ENCODE measurements at places on chromosomes 16 and 17.
A peak's percentile ranks its signal among the peaks of the same experiment; 100 is the strongest.

DNA sequence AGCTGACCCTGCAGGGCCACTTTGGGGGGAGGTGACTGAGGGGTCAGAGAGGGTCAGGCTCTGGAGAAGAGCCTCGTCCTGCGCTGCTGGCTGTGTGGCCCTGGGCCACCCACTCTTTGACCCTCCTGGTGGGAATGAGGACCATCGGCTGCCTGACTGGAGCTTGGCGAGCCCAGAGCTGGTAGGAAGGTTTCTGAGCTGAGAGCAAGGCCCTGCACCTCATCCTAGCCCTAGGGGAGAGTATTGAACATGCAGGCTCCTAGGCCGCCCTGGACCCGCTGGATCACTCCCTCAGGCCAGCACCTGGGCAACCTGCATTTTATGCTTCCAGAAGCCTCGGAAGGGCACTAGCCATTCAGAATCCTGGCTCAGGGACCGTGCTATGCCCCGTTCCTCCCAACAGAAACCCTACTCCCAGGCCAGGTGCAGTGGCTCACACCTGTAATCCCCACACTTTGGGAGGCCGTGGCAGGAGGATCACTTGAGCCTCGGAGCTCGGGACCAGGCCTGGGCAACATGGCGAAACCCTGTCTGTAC lies 14.5 kb downstream of the MAP2K3 start:
- no peaks in the 10 kb centered on the region for H3K27me3 ChIP-seq
- H3K27ac ChIP-seq: no peak overlapping the region
- H3K4me3 ChIP-seq: no peak overlapping the region

GRCh38 chr16:35743101-35743692 lies 2283.8 kb downstream of the TP53TG3F start:
- no peak overlapping the region for H3K27ac ChIP-seq
- no peak overlapping the region for H3K4me3 ChIP-seq
- no peaks in the 10 kb centered on the region for H3K27me3 ChIP-seq

- H3K36me3 ChIP-seq: no peaks in the 10 kb centered on the region
- H3K4me1 ChIP-seq: no peaks in the 10 kb centered on the region
- no peaks in the 10 kb centered on the region for H3K27me3 ChIP-seq
- no peak overlapping the region for H3K4me3 ChIP-seq
- DNase-seq: no peak
Observed at GRCh38 chr17:1030684-1031532, 34.0 kb downstream of the TIMM22 start.

DNA sequence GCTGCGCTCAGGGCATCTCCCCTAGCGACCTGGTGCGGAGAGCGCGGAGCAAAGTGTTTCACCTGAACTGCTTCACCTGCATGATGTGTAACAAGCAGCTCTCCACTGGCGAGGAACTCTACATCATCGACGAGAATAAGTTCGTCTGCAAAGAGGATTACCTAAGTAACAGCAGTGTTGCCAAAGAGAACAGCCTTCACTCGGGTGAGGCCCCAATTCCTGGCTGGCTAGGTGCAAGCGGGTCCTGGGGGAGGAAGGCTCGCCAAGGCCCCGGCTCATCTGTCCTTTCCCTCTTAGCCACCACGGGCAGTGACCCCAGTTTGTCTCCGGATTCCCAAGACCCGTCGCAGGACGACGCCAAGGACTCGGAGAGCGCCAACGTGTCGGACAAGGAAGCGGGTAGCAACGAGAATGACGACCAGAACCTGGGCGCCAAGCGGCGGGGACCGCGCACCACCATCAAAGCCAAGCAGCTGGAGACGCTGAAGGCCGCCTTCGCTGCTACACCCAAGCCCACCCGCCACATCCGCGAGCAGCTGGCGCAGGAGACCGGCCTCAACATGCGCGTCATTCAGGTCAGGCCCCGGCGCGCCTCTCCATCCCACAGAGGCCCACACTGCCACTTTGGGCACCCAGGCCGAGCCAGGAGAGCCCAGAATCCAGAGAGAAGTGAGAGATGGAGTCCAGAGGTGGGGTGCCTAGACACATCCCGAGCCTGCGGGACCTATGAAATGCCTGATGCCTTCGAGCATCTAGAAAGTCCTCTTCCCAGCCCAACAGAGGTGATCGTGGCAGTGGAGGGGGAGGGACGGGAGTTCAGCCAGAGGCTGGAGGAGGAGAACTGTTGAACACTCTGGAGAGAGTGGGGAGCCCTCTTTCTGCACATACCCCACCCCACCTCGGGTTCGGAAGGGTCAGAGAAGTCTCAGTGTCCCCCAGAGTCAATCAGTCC lies 3.3 kb downstream of the LHX1 start:
- H3K4me1 ChIP-seq: peaks cover 31% of the 10 kb centered on the region
- DNase-seq: no peak
- peaks cover 86% of the 10 kb centered on the region for H3K27me3 ChIP-seq
- peaks cover 4% of the 10 kb centered on the region for H3K36me3 ChIP-seq
- no peak overlapping the region for H3K4me3 ChIP-seq

- H3K4me3 ChIP-seq: no peak overlapping the region
- no peaks in the 10 kb centered on the region for H3K4me1 ChIP-seq
- H3K36me3 ChIP-seq: peaks cover 17% of the 10 kb centered on the region
- H3K27me3 ChIP-seq: no peaks in the 10 kb centered on the region
Observed at GRCh38 chr17:81841866-81842265, 7.0 kb upstream of the PPP1R27 start.

GRCh38 chr17:78819806-78820792 lies 20.5 kb downstream of the USP36 start:
- no peak for DNase-seq
- no peaks in the 10 kb centered on the region for H3K27me3 ChIP-seq
- H3K4me3 ChIP-seq: no peak overlapping the region

DNA sequence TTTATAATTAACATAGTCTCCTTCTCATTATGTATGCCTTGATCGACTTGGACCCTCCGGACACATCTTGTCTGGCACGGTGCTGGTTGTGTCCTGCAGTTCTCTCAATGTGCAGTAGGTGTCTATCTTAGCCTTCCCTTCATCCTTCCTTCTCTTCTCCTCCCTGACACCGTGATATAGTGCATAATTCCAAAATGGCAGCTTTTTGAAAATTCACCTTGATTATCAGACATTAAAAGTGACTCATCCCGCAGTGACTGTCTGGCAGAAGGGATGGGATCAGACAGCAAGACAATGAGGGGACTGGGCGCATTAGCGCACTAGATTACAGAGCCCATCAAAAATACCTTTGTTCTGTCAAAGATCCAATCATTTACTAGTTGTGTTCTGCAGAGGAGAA lies 70.0 kb upstream of the PMFBP1 start:
- H3K4me3 ChIP-seq: no peak overlapping the region
- H3K36me3 ChIP-seq: no peaks in the 10 kb centered on the region
- no peak for DNase-seq

- no peak for DNase-seq
- H3K4me1 ChIP-seq: peaks cover 6% of the 10 kb centered on the region
- peaks cover 3% of the 10 kb centered on the region for H3K36me3 ChIP-seq
- no peak overlapping the region for H3K4me3 ChIP-seq
- H3K27ac ChIP-seq: no peak overlapping the region
Observed at GRCh38 chr17:42969001-42969581, 4.8 kb upstream of the AARSD1 start.

DNA sequence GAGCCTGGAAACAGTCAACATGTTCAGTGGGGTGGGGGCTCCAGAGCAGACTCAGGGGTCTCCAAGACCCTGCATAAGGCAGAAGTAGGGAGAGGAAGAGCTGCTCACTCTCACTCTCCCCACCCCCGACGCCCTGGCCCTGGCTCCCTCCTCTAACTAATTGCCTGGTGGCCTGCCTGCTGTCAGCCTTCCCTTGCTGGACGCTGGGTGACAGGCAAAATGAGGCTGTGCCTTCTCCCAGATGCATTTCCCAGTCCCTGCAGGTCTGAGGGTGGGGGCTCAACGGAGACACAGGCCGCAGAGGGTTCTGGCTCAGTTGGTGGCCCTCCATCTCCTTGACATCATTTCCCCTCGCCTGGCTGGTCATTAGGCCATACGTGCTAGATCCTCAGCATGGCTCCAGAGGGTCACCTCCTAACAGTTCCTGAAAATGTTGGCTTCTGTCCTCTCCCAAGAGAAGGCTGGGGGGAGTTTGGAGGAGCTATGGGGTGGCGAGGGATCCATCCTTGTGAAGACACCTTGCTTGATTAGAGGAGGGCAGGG lies 1.4 kb downstream of the FMNL1 start:
- peaks cover 57% of the 10 kb centered on the region for H3K36me3 ChIP-seq
- H3K4me3 ChIP-seq: peak overlapping the region; percentile 93
- H3K27ac ChIP-seq: peak overlapping the region; percentile 100
- H3K4me1 ChIP-seq: peaks cover 44% of the 10 kb centered on the region
- DNase-seq: no peak

GRCh38 chr17:45384047-45384788 lies 48.5 kb downstream of the ARHGAP27 start:
- peaks cover 9% of the 10 kb centered on the region for H3K27me3 ChIP-seq
- peaks cover 27% of the 10 kb centered on the region for H3K4me1 ChIP-seq
- no peaks in the 10 kb centered on the region for H3K36me3 ChIP-seq
- H3K4me3 ChIP-seq: no peak overlapping the region
- no peak for DNase-seq

DNA sequence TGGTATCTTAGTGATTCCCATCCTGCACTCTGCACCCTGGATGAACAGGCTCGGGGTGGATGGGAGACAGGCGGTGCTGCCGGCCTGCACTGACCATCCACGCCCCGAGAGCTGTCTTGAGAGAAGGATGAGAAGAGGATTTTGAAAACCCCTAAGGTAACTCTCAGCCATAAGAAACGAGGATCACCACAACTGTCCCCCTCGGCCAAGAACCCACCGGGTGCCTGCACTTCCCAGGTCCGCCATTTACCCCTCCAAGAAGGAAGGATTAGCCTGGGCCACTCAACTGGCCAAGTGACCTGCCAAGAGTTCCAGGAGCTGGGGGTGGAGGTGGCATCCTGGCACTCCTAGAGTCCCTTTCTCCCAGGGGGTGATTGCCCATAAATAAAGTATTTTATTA lies 302.4 kb upstream of the TNRC6C start:
- H3K36me3 ChIP-seq: no peaks in the 10 kb centered on the region
- no peak overlapping the region for H3K4me3 ChIP-seq
- peaks cover 17% of the 10 kb centered on the region for H3K27me3 ChIP-seq
- no peaks in the 10 kb centered on the region for H3K4me1 ChIP-seq

- H3K4me3 ChIP-seq: no peak overlapping the region
- H3K36me3 ChIP-seq: no peaks in the 10 kb centered on the region
- no peaks in the 10 kb centered on the region for H3K4me1 ChIP-seq
- H3K27ac ChIP-seq: no peak overlapping the region
Observed at GRCh38 chr17:282000-282911, 70.4 kb downstream of the RPH3AL start.

Data from activated CD8-positive, alpha-beta memory T cell treated with anti-CD3 and anti-CD28 coated beads, Interleukin-2, amount 10 ng/mL, durations not matched to agents 7 days and 5 days (primary cell).